ENCODE measurements at places on chromosomes 3 and 15. TPM values are rescaled to one million over a fixed set of nuclear protein-coding genes. Genes with fewer than 3 reads are reported as not detected.

Gene HHATL
- not detected for total RNA-seq

Gene ASB14
- total RNA-seq, result under 0.01 TPM

Gene CCR2
- total RNA-seq, result 0.41 TPM

Gene IVD
- total RNA-seq, result 15.1 TPM

Gene SYNM
- 9.0 TPM for total RNA-seq

Gene THPO
- total RNA-seq, result 0.41 TPM

Gene PRSS50
- not detected for total RNA-seq

Gene HYPK
- 5.7 TPM for total RNA-seq

Gene CKMT1B
- total RNA-seq, result 7.7 TPM

Gene PAK6
- total RNA-seq, result 11.8 TPM

Gene ACKR4
- total RNA-seq, result not detected

Gene KIF9
- 4.5 TPM for total RNA-seq

Gene GOLGA6L9
- total RNA-seq, result 4.1 TPM

Gene DPPA2
- not detected for total RNA-seq

Gene C3orf22
- total RNA-seq, result not detected

Gene TM4SF18
- 3.7 TPM for total RNA-seq

Measured in frontal cortex (tissue), 4 donors.